ENCODE measurements at places on chromosomes 2 and 18.
A peak's percentile ranks its signal among the peaks of the same experiment; 100 is the strongest.

DNA sequence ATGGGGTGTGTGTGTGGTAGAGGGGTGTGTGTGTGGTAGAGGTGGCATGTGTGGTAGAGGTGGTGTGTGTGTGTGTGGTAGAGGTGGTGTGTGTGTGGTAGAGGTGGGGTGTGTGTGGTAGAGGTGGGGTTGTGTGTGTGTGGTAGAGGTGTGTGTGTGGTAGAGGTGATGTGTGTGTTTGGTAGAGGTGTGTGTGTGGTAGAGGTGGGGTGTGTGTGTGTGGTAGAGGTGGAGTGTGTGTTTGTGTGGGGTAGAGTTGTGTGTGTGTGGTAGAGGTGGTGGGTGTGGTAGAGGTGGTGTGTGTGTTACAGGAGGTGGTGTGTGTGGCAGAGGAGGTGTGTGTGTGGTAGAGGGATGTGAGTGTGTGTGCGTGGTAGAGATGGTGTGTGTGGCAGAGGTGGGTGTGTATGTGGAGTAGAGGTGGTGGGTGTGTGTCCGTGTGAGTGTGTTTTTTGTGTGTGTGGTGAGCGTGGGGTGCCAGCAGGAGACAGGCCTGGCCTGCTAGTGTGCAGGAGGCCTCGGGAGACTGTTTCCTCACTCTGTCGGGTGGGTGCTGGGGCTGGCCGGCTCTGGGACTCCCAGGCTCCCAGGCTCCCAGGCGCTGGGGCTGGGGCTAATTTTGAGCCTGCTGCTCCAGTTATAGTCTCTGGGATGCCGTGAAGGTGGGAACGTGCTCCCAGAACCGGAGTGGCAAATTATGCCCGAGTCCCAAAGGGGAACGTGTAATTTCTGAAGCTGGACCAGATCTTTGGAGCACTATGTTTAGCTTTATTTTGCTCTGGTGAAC lies 165.2 kb downstream of the DYSF start:
- peak; percentile 35 for DNase-seq

GRCh38 chr2:134379293-134379692 lies 125.4 kb downstream of the MGAT5 start:
- no peak for DNase-seq

GRCh38 chr2:16974688-16975087 lies 309.1 kb upstream of the CYRIA start:
- no peak for DNase-seq

GRCh38 chr18:9683418-9684396 lies 24.4 kb upstream of the RAB31 start:
- no peak for DNase-seq

GRCh38 chr2:195543902-195544894 lies 112.8 kb upstream of the SLC39A10 start:
- DNase-seq: no peak

DNA sequence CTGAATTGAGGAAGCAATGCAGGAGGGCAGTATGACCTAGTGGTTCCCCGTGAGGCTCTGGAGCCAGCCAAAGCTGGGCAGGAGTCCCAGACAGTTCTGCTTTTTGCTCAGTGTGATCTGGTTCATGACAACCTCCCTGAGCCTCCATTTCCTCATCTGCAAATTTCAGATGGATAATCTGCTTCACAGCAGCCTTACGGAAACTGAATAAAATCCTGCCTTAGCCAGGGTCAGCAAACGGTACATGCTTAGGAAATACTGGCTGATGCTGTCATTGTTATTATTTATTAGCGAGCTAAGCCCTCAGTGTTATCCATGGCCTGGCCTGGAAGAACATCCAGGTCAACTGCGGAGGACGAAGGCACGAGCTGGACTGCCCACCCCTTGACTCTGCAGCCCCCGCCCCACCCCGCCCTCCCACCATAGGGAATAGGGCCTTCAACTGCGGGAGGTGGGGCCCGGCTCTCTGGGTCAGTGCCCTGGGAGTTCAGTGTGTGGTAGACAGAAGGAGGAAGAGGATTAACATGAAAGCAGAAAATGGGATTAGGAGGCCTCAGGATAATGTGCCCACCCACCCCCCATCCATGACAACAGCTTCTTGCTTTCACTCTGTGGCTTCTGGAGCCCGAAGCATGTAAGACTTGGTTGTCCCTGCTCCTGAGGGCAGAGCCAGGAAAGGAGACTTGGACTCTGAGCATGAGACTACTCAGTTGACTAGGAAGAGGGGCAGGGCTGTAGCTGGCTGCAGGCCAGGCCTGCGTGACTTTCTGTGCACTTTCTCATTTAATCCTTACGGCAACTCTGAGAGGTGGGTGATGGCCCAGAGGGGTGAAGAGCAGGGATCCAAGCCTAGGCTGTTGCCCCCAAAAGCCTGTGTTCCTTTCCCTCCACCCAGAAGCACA lies 13.1 kb downstream of the PKDCC start:
- no peak for DNase-seq

- DNase-seq: no peak
These were observed 2.4 kb downstream of the GLI2 start for GRCh38 chr2:120738117-120738516.

GRCh38 chr2:29694741-29695140 lies 226.6 kb downstream of the ALK start:
- no peak for DNase-seq
